ENCODE measurements at places on chromosomes 7 and 10. TPM values are rescaled to one million over a fixed set of nuclear protein-coding genes. Genes with fewer than 3 reads are reported as not detected.
A peak's percentile ranks its signal among the peaks of the same experiment; 100 is the strongest.

HKDC1 gene
- total RNA-seq: 4.2 TPM

ELN gene
- 0.75 TPM for total RNA-seq

DDC gene
- total RNA-seq: not detected

DNA sequence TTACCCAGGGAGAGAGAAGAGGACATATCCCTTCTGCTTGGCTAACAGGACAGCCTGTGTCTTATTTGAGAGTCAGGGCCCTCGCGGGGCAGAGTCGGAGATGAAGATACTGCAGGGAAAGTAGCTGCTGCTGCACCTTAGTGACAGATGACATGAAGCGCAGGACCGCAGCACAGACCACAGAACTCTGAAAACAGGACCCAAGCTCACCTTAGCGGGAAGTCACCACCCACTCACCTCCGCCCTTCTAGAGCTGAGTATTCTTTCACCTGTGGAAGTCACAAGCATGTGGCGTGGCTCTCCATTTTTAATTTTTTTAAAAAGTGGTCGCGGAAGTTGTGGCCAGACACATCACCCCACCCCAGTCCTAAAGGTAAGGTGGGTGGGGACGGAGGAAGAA is 191.4 kb downstream of the FAM107B start:
- no peaks in the 10 kb centered on the region for H3K36me3 ChIP-seq
- DNase-seq: no peak
- H3K4me1 ChIP-seq: peaks cover 16% of the 10 kb centered on the region

GRCh38 chr7:101933688-101934121 is 116.3 kb downstream of the CUX1 start:
- peaks cover 10% of the 10 kb centered on the region for H3K4me1 ChIP-seq
- H3K36me3 ChIP-seq: no peaks in the 10 kb centered on the region
- no peaks in the 10 kb centered on the region for H3K27me3 ChIP-seq
- no peak overlapping the region for H3K27ac ChIP-seq
- DNase-seq: peak; percentile 42
- H3K4me3 ChIP-seq: no peak overlapping the region

DNA sequence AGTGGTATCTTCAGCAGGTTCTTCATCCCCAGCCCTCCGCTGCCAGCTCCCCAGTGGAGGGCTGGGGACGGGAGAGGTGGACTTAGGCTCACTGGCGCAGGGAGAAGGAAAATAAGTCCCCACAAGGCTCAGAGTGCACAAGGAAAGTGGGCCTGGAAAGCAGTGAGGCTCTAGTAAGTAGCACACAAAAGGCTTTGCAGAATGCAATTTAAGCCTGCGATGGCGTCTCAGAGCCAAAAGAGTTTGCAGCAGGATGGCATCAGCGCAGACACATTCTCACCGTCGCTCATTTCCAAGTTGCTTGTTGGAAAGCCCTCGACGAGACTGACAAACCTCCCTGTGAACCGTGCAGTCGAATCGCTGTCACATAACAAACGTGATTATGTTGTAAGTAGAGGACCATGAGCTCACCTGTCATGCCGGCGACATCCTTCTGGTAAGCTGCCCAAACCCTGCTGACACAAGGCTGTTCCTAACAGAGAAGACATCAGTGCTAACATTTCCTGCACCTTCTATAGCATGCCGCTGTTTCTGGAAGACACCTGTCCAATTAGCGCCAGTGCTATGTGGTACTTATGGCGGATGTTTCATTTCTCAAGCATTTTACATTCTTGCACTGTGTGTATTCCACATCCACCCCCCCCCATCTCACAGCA is 98.3 kb upstream of the NPVF start:
- H3K27ac ChIP-seq: no peak overlapping the region
- H3K4me1 ChIP-seq: no peaks in the 10 kb centered on the region
- H3K27me3 ChIP-seq: no peaks in the 10 kb centered on the region
- no peak for DNase-seq
- H3K36me3 ChIP-seq: no peaks in the 10 kb centered on the region

All from astrocyte (in vitro differentiated cells and primary cell).